ENCODE measurements at places on chromosomes 4 and X. TPM values are rescaled to one million over a fixed set of nuclear protein-coding genes. Genes with fewer than 3 reads are reported as not detected.
A peak's percentile ranks its signal among the peaks of the same experiment; 100 is the strongest.

HELT gene
- total RNA-seq = not detected

LGI2 gene
- not detected for total RNA-seq

CPLX1 gene
- 0.34 TPM for total RNA-seq

PDE5A gene
- 1.7 TPM for total RNA-seq

HSFX3 gene
- not detected for total RNA-seq

CLDN34 gene
- total RNA-seq = not detected

AKAP4 gene
- not detected for total RNA-seq

DNAAF6 gene
- total RNA-seq = not detected

PRSS12 gene
- 0.17 TPM for total RNA-seq

SUV39H1 gene
- total RNA-seq = 4.3 TPM

STARD8 gene
- 46.4 TPM for total RNA-seq

- no peak for DNase-seq
Measured at GRCh38 chr4:73693811-73694210, 46.6 kb upstream of the CXCL8 start.

DNA sequence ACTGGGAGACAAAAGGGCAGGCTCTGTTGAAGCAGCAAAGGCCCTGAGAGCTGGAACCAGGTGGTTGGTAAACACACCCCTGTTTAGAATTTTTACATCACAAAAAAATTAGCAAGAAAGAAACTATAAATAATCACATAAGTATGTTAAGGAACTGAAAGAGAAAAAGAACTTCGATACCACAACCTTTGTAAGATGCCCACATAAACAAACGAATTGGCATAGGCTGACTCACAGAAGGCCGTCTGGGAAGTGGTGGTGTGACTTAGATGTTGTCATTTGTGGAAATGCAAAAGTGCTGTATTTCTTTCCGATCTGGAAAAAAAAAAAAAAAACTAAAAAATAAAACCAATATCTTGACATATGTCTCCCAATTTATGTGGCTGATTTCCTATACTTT is 235.1 kb downstream of the USP46 start:
- no peak for DNase-seq

- no peak for DNase-seq
Measured at GRCh38 chr4:2938906-2939305, 24.3 kb downstream of the NOP14 start.

DNA sequence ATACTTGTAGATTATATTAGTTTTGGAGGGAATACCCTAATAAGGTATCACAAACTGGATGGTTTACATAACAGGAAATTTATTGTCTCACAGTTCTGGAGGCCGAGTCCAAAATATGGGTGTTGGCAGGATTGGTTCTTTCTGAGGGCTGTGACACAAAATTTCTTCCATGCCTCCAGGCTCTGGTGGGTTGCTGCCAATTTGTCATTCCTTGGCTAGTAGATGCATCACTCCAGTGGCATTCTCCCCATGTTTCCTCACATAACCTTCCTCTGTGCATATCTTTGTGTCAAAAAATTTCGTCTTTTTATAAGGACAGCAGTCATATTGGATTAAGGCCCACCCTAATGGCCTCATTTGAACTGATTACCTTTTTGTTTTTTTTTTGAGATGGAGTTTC is 49.3 kb downstream of the APELA start:
- no peak for DNase-seq

GRCh38 chrX:111167334-111167733 is 71.3 kb downstream of the PAK3 start:
- DNase-seq = no peak

DNA sequence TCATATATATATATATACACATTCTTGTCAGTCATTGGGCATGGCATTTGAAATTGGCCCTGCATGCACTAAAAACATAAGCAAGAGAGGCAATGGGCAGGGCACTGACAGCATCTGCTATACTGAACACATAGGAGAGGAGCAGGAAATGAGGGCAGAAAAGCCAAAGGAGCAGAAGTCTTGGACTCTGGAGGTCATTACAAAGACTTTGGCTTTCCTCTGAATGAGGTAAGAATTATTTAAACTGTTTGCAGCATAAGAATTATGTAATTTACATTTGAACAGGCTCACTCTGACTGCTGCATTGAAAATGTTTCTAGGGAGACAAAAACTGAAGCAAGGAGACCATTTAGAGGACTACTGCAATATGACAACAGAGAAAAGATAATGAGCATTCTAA is 396.5 kb downstream of the PRDM5 start:
- no peak for DNase-seq

- DNase-seq = no peak
Measured at GRCh38 chrX:15864629-15865028, 10.0 kb upstream of the AP1S2 start.

DNA sequence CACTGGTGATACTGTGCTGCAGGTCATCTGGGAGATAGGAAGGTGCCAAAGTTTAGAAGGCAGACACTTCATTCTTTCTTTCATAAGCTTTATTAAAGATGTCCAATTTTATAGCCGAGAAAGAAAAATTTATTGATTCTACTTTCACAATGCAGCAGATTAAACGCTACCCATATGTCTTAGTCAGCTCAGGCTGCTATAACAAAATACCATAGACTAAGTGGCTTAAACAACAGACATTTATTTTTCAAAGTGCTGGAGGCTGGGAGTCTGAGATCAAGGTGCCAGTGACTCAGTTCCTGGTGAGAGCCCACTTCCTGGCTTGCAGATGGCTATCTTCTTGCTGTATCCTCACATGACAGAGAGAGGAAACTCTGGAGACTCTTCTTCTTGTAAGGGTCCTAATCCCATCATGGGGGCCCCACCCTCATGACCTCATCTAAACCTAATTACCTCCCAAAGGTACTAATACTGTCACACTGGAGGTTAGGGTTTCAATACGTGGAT is 33.4 kb upstream of the KLHL34 start:
- no peak for DNase-seq

DNA sequence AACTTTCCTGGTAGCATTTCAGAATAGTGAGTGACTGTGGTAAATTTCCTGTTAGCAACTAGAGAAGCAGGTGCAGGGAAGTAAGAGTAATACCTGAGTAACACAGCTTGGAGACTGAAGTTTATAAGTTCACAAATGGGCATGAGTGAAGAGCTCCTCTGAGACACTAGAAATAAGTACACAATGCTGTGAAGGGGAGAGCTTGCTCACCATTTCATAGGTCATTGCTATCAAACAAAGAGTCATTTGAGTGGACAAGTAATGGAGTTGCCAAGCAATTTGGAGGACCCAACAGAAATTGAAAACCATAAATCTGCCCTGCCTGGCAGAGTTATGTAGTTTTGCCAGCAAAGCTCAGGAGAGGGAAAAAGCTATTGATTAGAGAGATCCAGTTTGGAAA is 523.6 kb downstream of the TRAM1L1 start:
- DNase-seq = no peak

DNA sequence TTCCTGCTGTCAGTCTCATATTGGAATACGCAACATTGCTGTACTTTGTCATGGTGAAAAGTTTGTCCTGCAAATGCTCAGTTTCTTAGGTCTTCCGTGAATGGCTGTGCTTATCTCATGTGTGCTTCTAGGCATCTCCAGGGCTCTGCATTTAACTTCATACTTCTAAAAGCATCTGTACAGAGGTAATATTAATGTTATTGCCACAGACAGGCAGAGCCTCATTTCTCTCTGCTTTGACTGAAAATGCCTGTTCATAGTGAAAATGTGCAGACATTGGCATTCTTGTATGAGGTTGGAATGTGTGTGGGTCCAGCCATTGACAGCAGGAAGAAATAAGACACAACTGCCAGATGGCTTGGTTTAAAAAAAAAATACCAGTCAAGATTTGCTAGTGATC is 140.1 kb upstream of the TTC29 start:
- no peak for DNase-seq

DNA sequence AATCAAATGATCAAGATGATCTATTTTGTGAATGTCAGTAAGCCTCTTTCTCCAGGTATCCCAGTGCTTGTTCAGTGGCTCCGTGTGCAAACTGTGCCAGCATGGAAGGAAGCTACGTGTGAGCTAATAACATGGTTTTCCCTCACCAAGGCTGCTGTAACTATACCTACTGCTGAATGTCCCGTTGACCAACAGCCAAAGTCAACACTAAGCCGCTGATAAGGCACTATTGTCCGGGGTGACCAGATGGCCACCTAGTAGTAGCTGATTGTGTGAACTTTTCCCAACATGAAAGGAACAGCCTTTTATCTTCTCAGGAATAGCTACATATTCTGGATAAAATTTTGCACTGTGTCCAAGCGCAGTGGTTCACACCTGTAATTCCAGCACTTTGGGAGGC is 58.0 kb upstream of the ABCG2 start:
- DNase-seq = no peak

DNA sequence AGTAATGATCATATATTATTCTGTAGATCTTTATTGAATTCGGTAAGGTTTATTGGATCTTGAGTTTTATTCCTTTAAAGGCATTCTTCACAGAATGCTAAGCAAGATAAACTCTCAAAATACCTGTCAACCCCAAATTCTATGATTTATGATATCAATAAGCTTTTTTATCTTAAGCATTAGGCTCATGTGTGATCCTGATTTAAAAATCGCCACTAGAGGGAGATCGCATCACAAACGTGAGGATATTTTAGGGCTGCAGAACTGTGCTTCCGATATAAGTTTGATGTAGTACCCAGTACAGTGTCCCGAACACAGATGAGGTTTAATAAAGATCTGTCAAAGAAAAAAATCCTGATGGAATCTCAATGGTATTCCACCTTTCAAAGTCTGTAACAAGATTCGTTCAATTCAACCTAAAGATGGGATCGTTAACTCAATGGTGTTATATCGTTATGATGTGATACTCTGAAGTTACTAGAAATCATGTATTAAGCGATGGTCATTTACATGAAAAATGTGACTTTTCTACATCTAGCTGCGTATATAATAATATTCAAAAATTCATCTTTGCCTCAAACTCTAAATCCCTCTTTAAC is 169.0 kb downstream of the CORIN start:
- DNase-seq = peak; percentile 75
